ENCODE measurements at places on chromosomes 11 and 22.
A peak's percentile ranks its signal among the peaks of the same experiment; 100 is the strongest.

DNA sequence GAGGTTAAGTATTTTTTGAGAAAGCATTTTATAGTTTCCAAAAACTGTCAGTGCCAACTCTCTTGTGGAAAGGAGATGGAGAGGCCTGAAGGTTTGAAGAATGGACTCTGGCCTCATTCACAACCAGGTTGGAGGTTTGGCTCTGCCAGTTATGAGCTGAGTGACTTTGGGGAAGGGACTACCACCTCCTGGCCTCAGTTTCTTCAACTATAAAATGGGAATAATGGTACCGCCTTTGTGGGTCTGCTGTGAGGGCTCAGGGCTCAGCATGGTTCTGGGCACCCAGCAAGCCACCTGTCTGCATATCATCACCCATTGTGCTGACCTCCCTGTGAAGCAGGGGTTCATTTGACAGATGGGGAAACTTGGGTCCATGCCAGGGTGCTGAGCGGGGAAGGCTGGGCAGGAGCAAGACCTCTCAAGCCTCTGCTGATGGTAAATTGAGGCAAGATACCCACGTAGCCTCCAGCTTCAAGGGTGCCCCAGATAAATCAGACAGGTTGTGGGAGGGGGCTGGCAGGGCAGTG, 3.5 kb upstream of the LIF start:
- no peak for DNase-seq

DNA sequence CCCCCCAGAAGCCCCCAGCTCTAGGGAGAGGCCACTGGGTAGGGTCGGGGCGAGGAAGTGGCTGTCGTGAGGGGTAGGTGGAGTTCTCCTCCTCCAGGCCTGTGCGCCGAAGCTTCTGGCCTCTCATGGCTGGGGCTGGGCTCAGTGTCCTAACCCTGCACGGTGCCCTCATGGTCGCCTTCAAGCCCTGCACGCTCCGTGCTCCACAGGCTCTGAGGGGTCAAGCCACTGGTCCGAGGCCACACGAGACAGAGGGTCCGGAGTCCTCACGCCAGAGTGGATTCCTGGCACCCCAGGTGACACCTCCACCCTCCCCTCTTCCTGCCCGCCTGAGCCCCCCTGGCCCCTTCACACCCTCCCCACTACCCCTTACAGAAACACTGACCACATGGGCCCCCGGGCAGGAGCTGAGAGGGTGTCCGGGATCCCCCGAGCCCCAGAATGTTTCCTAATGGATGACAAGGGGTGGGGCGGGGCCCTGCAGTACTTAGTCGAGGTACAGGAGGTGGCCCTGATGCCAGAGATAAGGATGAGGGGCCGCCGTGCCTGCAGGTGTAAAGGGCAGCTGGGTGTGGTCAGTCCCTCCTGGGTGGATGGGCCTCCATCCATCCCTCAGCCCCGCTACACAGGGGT, 997 bp upstream of the CDHR5 start:
- DNase-seq, result no peak

DNA sequence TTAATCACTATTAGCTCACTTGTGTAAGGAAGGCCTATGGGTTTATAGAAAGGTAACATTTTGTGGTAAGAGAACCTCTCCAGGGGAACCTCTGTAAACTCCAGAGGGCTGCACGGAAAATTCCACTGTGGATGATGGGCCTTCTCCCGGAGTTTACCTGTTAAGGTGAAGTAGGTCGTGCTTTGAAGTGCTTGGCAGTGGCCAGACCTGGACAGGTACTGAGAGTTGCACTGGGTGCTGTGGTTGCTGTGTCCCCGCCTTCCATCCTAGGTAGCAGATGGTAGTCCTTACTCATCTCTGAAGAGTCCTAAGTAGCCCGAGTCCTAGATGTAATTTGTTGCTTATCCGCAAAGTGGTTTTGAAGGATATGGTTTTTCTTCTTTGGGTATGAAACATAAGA, 133.4 kb downstream of the TEAD1 start:
- no peak for DNase-seq

DNA sequence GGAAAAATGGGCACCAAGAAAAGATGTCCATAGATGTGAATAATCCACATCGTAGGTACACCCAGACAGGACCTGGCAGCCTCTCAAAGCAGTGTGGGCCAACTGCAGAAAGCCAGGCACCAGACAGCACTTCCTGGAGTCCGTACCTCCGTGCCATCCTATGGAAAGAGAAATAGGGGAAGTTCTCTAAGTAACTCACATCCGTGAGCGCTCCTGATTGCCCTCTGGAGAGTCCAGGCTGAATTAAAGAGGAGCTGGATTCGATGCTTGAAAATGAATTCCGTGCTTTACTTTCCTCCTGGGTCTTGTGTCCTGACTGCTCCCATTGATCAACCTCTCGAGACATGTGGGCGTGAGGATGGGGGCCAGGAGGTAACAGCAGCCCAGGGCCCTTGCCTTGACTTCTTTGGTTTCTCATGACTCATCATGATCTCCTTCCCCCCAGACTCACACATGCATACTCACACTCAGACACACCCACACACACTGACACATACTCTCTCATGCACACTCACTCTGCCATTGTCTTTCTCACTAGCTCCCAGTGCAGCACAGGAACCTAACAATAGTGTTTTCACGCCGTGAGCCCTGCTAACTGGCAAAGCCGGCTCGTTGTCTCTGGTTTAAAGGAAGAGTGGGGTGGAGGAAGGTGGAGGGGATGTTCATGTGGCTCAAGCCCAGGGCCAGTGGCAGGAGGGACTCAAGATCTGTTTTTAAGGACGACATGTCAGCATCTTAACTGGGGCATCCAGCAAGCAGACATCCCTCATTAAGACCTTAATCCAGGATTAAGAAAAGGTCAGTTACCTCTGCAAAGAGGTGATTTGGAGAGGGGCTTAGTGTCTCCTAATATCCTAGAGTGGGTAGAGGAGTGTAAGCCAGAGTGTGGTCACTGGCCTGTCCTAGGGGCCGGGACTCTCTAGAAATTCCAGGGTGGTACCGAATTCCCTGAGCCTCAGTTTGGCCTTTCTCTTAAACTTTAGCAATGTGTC, 104.2 kb downstream of the SCN3B start:
- no peak for DNase-seq

DNA sequence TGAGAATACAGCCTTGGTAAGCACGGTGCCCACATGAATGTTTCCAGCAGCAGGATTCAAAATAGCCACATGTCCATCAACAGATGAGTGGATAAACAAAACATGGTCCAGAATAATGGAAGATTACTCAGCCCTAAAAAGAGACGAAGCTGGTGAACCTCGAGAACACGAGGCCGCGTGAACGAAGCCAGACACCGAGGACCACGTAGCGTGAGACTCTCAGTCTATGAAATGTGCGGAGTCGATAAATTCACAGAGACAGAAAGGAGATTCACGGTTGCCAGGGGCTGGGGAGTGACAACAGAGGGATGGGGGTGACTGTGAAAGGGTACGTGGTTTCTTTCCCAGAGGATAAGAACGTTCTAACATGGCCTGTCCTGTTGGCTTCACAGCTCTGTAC, 2.9 kb upstream of the ASCL2 start:
- no peak for DNase-seq

GRCh38 chr11:2442589-2442988, 1.7 kb downstream of the TRPM5 start:
- DNase-seq, result peak; percentile 48

DNA sequence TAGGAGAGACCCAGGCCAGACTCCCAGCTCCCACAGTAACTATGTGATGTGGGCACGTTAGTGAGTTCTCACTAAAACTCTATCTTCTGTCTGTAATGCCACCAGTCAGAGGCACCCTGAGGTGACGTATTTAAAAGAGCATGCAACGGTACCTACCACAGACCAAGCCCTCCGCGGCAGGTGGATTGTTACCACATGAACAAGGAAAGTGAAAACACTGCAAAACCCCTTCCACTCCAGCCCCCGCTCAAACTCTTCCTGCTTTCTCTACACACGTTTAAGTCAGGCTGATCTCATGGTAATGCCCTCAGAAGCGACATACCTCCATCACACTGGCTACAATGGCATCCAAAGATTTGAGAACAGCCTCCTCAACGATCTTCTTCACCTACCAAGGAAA, 36.7 kb downstream of the SERPIND1 start:
- no peak for DNase-seq

DNA sequence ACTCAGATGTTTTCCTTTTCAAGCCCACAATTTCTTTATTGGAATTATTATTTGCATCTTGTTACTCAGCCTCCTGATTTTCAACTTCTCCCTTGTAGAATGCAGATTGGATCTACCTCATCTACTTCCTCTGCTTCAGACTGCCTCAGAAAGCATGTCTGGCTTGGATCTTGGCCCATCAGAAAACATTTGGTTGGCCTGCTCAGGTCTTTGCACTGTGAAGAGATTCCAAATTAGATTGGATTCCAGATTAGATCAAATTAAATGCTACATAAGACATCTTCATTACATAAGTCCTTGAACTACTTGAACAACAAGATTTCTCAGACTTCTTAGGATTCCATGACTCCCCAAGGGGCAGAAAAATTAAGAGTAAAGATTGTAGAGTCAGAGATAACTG, 358.0 kb downstream of the DLG2 start:
- DNase-seq, result no peak

DNA sequence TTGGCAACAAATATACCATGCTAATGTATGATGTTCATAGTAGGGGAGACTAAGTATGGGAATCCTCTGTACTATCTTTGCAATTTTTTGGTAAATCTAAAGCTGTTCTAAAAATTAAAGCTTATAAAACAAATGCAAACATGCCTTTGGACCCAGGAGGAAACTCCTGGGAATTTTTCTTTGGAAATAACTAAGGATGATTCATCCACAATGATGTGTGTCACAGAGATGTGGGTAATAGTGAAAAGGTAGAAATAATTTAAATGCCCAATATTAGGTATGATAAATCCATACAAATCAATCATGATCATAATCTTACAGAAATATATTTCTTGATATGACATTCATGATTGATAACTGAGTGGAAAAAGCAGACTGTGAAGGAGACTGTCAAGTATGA, 135.8 kb downstream of the TRIM44 start:
- no peak for DNase-seq

DNA sequence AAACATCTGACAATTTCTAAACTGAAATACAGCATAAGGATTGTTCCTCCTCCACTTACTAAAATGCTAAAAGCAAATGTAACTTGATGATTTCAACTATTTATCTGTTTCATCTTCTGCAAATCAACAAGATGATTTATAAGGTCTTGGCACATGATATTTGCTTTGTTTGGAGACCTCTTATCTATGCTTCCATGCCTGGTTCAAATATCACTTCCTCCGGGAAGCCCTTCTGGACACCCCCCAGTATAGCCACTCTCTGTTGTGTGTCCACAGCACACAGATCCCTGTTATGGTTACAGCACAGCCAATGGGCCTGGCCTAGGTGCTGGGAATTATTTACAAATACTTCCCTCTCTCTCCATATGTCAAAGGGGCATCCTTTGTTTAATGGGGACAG, 114.8 kb downstream of the C11orf58 start:
- DNase-seq, result no peak

DNA sequence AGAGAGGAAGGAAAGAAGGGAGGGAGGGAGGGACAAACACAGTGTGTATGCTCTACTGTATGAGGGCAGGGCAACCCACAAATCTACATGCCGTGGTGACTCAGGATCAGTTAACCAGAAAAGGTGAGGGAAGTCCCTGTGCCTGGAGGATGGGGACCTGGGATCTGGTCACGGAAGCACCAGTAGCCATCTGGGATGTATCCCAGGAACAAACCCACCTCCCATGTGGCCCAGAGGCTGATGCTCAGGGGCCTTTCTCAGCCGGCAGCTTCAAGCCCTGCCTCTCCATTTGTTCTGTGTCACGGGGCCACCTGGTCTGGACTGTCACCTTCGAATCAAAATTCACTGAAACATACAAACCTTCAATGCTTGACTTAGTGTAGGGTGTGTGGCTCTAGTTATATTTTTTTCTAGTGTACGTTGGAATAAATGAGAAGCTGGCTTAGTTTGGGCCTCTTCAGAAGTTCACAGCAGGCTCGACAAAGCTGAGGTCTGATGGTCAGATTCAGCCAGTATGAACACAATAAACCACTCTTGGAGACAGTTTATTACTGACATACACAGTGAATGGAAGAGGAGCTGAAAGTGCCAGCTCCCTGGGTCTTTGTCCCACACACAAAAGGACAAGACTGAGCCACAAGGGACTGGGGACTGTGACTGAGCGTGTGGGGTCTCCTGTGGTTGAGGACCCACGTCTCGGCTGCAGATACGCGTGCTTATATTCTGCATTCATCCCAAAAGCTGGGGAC, 23.5 kb upstream of the RTL6 start:
- DNase-seq, result no peak

DNA sequence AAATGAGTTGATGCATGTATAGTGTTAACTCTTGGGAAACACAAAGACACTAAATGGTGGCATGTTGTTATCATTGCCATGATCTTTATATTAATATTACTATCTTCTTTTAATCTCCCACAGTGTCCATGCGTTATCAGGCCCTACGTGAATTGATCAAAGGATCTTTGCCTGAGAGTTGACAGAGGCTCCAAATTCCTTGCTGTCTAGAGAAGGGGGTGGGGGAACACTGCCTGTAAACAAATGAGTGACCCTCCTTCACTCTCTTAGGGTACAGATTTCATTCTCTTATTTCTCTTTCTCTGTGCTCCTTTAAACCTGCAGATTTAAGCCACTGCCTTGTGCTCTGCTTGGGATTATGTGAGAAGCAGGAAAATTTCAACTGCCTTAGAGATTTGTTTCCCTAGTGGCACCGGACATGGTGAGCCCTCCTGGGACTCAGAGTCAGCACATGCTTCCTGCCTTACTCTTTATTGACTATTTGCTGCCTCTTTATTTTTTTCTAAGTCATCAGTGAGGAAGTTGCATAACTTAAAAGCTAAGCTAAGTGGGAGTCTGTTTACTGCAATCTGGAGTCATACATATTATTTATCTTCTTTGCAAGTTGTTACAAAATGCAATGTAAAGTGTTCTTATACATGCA, 122.9 kb downstream of the MAML2 start:
- no peak for DNase-seq

- no peak for DNase-seq
Measured at GRCh38 chr22:37501610-37502341, 15.6 kb upstream of the MFNG start.

GRCh38 chr22:40414311-40414710, 43.9 kb downstream of the SGSM3 start:
- DNase-seq, result no peak

- peak; percentile 25 for DNase-seq
Measured at GRCh38 chr22:22810018-22810427, 77.6 kb upstream of the IGLL5 start.

- DNase-seq, result peak; percentile 96
Measured at GRCh38 chr11:129364143-129364654, 11.4 kb upstream of the BARX2 start.

DNA sequence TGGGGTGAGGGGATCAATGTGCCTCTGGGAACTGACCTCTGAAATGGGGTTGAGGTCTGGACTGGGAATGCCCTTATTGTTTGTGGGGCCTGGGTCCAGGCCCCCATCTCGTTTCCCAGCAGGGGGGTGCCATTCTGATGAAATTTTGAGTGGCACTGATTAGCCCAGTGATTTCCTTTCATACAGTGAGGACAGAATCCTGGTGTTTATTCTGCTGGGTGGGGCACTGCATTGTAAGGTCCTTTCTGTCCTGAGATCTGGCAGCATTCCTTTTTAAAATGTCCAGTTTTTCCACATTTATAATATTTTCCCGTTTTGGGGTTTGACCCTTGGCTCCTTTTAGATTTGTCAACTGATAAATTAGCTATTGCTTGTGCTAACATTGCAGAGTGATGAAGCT, 27.1 kb downstream of the OR10A6 start:
- no peak for DNase-seq

GRCh38 chr22:36901411-36902142, 11.9 kb upstream of the CSF2RB start:
- DNase-seq, result no peak

- peak; percentile 28 for DNase-seq
Measured at GRCh38 chr22:38572065-38572464, 2.1 kb upstream of the DMC1 start.

GRCh38 chr22:17213976-17214375, 5.3 kb downstream of the ADA2 start:
- no peak for DNase-seq

All from NCI-H1105 treated with DMSO at 0.1 percent for 48 hours (cell line).